NB4 (cell line): ENCODE measurements at places on chromosomes 7 and 10.

GRCh38 chr10:132465193-132465888 is 68.3 kb downstream of the PWWP2B start:
- DNase-seq, result no peak

- no peak for DNase-seq
These were observed 114.6 kb upstream of the LRRTM3 start for GRCh38 chr10:66811211-66811610.

DNA sequence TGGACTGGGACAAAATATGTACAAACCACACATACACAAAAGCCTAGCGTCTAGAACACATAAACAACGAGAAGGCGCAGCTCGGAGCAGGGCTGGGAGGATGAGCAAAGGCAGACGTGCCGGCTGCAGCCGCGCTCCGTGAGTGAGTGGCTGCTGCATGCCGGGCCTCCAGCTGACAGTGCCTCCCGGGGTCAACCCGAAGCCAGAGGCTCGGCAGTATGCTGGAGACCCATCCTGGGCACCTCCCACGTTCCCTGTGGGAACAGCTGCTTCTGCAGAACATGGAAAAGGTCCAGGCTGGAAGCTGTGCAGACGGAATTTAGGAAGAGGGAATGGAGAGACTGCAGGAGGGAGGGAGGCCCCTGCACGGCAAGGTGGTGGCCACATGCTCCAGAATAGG is 3.6 kb upstream of the GPR146 start:
- no peak for DNase-seq

DNA sequence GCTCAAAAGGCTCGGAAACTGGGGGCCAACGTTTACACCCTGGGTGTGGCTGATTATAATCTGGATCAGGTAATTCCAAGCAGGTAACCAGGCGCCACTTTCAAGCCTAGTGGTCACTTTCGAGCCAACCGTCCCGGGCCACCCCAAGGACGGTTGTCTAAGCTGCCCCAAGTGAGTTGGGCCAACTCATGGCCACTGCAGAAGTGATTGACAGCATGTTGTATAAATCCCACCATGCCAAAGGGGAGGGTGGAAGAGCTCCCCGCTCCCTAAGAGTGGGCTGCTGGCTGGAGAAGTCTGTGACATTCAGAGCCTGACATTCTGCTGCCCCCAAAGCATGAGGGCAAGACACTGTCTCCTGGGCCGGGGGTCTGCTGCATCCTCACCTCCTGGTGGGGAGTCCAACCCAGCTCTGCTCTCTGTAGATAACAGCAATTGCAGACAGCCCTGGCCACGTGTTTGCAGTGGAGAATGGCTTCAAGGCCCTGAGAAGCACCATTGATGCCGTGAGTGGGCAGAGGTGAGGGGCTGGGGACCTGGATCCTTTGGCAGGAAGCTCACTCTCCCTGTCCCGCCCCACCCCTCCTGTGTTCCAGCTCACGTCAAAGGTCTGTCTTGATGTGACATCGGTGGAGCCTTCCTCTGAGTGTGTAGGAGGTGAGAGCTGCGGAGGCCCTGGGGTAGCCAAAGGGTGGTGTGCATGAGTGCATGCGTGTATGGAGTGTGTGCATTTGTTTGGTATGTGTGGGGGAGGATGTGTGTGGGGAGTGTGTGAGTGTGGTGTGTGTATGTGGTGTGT is 10.8 kb downstream of the ANTXRL start:
- DNase-seq, result peak; percentile 45

- DNase-seq, result no peak
These were observed 201.9 kb upstream of the SHH start for GRCh38 chr7:156014201-156014600.

DNA sequence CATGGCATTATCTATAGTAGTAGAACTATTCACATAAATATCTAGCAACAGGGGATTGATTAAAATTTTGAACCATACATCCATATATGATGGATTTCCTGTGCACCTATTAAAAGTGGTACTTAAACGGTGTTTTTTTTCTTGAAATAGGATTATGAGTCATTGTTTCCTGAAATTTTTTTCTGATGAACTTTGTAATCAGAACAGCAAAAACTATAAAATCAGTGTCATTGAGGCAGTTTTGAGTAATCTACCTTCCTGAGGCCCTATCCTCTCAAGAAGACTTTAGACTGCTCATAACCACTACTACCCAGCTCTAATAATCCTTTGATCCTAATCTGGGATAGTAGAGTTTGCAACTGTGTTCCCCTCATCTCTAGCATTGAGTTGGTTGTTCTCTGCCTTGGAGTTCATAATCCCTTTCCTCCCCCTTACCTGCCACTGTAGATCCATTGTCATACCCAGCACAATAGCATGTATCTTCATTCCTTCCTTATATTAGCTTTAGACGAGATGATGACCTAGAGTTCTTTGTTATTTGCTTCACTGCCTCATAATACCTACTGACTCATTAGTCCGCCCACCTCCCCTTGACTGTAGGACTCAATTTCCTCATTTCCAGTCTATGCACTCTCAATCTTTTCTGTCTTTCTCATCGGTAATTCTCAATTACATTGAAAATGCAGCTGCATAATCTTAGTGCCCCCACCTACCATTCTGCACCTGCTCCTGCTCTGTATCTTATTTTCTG is 133.4 kb downstream of the LRRC4 start:
- DNase-seq, result peak; percentile 39

DNA sequence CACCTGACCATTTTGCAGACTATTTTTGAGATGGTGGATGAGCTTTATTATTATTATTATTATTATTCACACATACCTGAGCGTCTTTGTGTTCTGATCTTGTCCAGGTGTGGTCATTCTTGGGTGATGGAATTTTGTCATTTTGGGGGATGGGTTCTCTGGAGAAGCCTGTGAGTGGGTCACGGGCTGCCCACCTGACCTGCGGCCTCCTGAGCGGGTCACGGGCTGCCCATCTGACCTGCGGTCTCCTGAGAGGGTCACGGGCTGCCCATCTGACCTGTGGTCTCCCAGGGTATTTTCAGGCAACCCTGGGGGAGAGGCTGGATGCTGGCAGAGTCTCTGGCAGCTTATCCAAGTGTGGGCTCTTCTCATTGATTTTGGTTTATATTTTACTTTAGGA is 7.3 kb downstream of the SCART1 start:
- DNase-seq, result no peak

- DNase-seq, result no peak
These were observed 77.5 kb downstream of the HGF start for GRCh38 chr7:81692146-81692905.

DNA sequence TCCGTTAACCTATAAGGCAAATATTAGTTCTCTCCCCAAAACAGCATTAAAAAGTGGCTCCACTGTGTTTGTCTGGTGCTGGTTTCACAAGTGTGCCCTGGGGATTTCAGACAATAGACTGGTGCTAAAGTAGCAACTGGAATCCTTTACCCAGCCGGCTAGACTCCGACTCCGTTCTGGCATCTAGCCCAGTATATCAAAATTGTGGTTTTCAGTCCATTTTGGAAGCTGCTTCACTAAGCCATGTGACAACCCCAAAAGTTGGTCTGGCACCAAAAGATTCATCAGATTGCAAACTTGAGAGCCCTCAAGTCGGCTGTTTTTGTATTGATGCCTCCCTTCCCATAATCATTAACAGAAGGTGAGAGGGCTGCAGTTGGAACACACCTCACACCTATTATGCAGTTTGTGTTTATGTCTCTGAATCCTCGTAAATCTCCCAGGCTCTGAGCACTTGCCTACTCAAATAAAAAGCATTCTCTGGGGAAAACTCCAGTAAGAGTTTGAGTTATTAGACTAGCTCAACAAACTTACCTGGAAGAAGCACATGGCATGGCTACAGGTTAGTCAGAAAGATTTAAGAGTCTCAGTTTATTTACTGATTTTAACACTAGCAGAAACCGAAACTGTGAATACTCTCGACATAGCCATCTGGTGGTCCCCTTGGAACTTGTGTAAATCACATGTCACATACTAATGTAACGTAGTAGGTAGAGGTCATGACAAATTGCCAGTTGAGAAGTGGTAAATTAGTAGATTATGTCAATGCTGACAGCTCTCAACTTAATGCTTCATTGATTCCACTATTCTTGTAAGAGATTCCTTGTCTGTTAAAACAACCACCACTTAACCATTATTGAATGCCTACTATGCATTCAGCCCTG is 14.8 kb upstream of the WNT16 start:
- no peak for DNase-seq

GRCh38 chr10:129793479-129793878 is 170.6 kb downstream of the EBF3 start:
- DNase-seq, result peak; percentile 39

DNA sequence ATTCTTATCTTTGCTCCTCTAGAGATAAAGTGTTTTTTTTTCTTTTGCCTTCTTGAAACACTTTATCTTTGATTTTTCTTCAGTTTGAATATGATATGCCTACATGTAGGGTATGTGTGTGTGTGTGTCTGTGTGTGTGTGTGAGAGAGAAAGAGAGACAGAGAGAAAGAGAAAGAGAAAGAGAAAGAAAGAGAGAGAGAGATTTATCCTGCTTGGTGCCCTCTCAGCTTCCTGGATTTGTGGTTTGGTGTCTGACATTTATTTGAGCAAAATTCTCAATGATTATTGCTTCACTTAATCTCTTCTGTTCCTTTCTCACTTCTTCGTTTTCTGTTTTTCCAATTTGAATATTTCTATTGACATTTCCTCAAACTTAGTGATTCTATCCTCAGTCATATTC is 60.3 kb downstream of the RAB18 start:
- no peak for DNase-seq

- DNase-seq, result peak; percentile 71
These were observed 18.8 kb downstream of the FOXI2 start for GRCh38 chr10:127755753-127756152.

- no peak for DNase-seq
These were observed 374.3 kb downstream of the INHBA start for GRCh38 chr7:41328544-41328943.

DNA sequence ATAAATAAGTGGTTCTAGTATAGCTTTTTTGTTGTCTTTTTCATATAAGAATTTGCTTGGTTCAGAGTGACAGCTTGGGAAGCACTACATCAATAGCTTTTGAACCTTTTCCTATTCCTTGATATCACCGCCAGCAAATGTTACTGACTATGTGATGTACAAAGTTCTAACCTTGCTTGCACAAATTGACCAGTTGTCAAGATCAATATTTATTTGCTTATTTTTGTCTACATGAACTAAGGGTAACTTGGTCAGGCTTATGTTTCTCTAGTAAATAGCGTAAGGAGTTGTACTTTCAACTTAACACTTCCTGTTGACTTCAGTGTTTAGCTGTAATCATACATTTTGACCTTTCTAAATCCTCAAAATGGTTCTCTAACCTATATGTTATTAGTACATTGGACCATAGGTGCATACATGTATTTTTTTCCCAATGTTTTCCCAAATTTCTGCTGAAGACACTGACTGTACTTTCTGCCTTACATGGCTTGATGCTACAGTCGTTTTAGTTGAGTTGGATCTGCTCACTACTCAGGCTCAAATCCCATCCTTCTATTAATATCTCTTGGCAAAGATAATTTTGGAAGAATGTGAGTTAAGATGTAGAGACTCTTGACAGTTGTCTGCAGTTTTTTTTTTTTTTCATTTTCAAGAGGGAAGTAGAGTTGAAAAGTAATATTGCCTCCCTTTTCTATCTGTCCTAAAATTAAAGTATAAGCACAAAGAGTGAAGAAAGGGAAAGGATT is 239.1 kb upstream of the KAT6B start:
- DNase-seq, result no peak

DNA sequence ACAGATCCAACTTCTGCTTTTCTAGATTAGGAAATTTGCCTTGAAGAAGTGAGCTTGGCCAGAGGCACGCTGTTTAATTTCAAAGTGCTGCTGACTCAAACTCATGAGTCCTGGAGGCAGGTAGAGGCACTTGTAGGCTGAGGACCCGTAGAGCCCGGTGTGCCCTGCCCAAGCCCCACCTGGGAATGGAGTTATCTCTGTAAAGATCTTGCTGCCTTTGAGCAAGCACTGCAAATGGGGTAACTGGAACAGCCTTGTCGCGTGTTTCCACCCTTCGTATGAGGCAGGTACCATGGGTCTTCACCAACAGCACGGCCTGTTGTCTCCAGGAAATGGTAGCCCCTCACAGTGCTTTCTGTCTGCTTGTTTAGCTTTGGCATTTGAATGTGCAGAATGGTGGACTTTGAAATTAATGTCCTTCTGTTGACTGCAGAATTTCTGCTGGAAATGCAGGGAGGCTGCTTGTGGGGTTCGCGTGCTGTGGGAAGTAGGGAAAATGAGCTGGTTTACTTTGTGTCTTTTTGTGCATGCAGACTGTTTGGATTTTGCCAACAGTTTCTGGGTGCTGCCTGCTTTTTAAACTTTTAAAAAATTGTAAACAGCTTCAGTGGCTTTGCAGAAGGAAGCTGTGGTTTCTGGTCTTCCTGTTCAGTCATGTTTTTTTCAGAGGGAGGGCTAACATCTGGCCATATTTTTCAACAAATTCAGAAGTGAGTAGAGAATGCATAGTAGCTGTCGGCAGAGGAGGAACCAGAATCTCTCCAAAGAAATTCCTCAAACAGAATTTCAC is 27.2 kb downstream of the CCM2 start:
- peak; percentile 95 for DNase-seq

DNA sequence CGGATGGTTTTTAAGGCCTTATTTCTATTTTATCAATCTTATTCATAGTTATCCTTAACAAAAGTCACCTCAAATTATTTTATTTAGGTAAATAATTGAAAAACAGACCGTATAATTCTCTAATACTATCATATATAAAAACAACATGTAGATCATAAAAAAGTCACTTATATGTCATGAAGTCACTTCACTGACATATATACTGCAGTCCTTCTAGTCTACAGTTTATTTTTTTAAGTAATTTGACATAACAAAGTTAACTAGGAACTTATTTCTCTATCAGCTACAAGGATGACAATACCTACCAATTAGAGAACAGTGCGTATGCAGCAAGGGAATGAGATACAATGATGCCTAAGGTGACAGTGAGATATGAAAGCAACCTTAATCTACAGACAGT is 26.2 kb downstream of the JMJD1C start:
- no peak for DNase-seq

- DNase-seq, result no peak
These were observed 9.9 kb downstream of the CCDC126 start for GRCh38 chr7:23607130-23607529.

DNA sequence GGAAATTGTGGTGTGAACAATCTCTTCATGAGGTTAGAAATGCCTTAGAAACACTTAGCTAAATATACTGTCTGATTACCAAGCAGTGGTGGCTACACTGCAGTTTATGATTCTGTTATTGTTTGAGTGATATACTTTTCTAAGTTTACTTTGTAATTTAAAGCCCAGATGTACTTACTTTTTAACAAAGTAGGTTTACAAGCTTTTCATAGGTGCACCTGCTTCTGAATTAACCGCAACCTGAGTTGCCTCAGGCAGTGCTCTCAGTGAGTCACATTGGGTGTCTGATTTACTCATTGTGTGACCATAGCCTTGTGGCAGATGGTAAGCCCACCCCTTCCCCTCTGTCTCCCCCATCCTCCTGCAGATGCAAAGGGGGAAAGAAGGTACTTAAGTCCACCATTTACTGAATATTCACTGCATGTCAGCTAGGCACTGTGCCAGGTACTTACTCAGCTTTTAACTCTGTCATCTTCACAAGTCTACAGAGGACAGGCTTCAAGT is 9.0 kb downstream of the MTURN start:
- no peak for DNase-seq
